ENCODE measurements at places on chromosomes 4 and X.

GRCh38 chr4:40681600-40681999, 51.9 kb upstream of the RBM47 start:
- no peak for DNase-seq

GRCh38 chr4:100288161-100288560, 97.9 kb upstream of the DDIT4L start:
- no peak for DNase-seq

GRCh38 chr4:36716874-36717273, 435.5 kb downstream of the DTHD1 start:
- DNase-seq = no peak

DNA sequence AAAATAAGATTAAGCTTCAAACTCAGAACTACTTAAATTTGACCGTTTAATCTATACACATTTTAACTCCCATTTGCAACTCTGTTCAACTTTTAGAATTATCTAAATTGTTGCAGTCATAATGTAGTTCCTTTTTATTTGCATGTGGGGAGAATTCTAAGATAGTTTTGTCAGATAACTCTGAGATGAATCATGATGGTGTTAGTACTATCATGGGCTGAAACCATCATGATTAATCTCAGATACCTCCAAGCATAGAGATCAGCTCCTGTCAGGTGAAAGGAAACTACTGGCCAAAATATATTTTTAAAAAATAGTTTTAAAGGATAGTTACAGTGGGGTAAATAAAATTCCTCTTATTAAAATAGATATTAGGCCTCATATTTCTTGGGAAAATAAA, 39.0 kb downstream of the FBXO8 start:
- DNase-seq = no peak

DNA sequence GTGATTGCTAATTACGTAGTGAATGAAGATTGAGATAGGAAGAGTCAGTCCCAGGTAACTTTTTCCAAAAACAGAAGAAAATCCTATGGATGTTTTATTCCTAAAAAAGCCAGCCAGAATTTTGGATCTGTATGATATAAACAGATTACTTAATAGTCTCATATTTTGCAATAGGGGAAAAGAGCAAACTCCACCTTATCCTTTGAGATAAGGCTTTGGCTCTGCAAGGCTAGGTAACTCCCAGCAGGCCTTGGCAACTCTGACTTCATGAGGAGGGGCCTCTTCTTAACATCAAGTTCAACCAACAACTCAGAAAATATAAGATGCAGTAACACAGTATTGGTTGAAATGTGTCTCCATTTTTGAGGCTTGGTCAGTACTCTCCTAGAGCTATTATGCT, 98.7 kb upstream of the SLC4A4 start:
- no peak for DNase-seq
